ENCODE measurements at places on chromosomes 5 and 9. TPM values are rescaled to one million over a fixed set of nuclear protein-coding genes. Genes with fewer than 3 reads are reported as not detected.

GRCh38 chr5:156137071-156137869 is 189.7 kb upstream of the SGCD start:
- DNase-seq = no peak

DNA sequence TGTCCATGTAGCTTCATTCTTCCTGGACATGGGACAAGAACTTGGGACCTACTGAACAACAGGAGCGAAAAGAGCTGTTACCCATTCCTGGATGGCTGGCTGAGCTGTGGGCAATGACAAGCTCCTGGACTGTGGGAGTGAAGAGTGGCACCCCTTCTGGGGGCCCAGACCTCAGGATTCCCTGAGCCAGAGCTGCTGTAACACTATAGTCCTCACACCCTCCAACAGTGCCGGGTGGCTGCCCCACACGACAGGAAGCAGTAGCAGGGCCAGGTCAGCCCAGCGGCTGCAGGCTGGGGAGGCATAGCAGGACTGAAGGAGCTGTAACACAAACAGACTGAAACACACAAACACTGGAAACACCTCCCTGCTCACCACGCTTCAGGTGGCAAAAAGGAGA is 169.7 kb upstream of the IRX2 start:
- no peak for DNase-seq

The NADK2 gene
- 40.1 TPM for total RNA-seq

The ACSL6 gene
- total RNA-seq = 3.8 TPM

DNA sequence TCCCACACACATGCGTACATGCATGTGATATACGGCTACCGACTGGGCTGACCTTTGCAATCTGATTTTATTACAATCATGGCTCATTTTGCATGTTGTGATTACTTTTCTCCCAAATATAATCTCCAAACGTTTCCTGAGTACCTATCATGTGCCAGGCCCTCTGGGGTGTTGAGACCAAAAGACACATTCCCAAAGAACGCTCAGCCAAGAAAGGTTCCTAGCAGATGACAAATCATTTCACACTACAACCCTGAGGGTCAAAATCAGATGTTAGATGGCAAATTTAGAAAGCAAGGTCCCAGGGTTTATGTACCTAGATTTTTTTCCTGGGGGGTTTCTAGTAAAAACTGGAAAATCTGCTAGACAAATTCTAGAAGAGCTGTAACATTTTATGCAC is 32.4 kb upstream of the SLC25A51 start:
- no peak for DNase-seq

DNA sequence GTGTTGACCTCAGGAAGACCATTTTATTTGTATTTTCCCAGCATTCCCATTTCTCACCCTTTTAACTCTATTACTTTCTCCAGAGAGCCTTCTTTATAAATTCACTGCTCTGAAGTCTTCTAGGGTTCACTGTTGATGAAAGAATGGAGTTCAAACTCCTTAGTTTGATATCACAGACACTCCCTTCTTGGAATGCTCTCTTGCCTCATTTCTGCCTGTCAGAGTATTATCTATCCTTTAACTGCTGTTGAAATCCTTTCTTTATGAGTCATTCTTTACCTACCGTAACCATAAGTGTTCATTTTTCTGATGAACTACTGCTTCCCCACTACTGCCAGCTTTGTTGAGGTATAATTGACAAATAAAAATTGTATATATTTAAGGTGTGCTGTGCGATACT is 4.3 kb downstream of the RIC1 start:
- no peak for DNase-seq

DNA sequence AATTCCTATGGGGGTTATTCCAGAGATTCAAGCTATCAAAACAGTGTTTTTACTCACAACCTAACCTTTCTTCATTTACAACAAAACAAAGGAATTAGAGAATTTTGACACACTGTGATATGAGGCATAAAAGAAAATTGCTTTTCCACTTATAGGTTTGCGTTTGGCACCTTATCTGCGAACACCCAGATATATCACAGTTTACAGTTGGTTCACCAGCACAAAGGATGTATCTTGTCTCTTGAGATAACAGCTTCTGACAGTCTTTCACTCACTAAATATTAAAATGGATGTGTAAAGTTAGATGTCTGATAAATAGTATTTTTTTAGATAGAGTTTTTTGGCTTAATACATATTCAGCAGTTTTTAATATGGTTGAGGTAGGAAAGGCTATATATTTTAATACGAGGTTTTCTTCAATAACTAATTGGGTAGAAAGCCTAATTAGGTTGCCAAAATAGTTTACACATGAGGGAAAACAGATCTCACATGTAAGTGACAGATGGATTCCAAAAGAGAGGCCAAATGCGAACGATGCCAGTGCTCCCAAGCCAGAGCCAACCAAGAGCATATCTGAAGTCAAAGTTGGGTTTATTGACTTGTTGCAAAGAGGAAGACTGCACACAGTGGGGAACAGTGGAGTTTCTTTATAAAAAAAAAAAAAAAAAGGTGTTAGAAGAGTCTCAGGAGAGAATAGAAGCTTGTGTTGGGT is 1495.2 kb downstream of the MAT2B start:
- no peak for DNase-seq

The ALDH1A1 gene
- 37.5 TPM for total RNA-seq

The SNX24 gene
- total RNA-seq = 11.7 TPM

DNA sequence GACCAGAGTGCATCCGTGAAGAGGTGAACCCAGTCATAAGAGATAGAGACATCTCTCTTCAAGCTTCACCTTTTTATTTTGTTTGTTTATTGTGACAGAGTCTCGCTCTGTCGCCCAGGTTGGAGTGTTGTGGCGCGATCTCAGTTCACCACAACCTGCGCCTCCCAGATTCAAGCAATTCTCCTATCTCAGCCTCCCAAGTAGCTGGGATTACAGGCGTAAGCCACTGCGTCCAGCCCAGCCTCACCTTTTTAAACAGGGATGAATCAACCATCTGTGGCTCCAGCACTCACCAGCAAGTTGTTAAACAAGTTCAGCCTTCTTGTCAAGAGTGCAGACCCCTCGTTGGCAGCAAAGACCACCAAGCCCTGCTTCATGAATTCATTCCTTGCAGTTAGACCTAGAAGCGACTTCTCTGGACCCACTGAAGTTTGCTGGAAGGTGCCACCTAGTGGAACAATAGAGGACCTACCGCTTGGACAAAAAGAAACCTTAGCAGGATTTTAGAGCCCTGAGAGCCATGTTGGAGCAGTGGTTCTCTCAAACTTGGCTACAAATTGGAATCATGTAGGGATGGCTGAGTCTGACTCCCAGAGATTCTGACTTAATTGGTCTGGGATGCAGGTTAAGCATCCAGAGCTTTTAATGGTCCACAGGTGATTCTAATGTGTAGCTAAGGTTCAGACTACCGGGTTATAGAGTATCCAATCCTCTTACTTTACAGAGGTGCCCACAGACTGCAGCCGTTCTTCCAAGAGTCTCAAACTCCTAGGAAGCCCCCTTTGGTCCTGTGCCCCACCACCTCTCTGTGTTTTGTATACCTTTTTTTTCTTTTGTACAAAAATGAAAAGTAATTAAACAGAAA is 10.5 kb upstream of the GALNT10 start:
- DNase-seq = no peak

- no peak for DNase-seq
Measured at GRCh38 chr5:62326702-62327101, 20.7 kb downstream of the KIF2A start.

The COL23A1 gene
- total RNA-seq = 21.2 TPM

DNA sequence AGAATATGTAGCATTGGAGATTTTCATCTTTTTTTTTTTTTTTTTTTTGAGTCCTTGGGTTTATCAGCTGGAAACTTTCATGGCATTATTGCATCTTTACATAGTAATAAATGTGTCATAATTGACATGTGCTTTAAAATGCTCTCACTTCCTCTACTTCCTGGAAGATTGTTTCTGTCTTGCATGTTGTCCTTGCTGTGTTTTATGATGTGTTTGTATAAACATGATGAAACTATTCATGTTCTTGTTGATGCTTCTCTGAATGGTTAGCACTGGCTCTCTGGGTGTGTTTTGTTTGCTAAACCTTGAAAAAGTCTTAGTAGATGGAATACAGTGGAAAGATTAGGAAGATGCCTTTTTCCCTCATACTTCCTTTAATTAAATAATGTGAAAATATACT is 87.9 kb downstream of the IQGAP2 start:
- DNase-seq = no peak

- no peak for DNase-seq
Measured at GRCh38 chr5:126736141-126736540, 40.8 kb upstream of the LMNB1 start.
